ENCODE measurements at places on chromosomes 2 and 18. TPM values are rescaled to one million over a fixed set of nuclear protein-coding genes. Genes with fewer than 3 reads are reported as not detected.

The SIGLEC15 gene
- 1.7 TPM for total RNA-seq

The CYP1B1 gene
- not detected for total RNA-seq

The TCF4 gene
- 162 TPM for total RNA-seq

The ERFE gene
- total RNA-seq = 1.3 TPM

The LOXHD1 gene
- not detected for total RNA-seq

The UGT1A10 gene
- total RNA-seq = not detected

The CYP26B1 gene
- 19.7 TPM for total RNA-seq

The LAMA1 gene
- total RNA-seq = 0.25 TPM

The GALR1 gene
- total RNA-seq = not detected

The PARD3B gene
- 3.0 TPM for total RNA-seq

The ZNF804A gene
- not detected for total RNA-seq

The TBR1 gene
- not detected for total RNA-seq

The MYCN gene
- total RNA-seq = 0.39 TPM

The DNAJC5G gene
- total RNA-seq = not detected

The REG3G gene
- not detected for total RNA-seq

The BOLL gene
- not detected for total RNA-seq

The NYAP2 gene
- total RNA-seq = not detected

The SPP2 gene
- not detected for total RNA-seq

The ASPRV1 gene
- 0.10 TPM for total RNA-seq

The MBP gene
- 6.1 TPM for total RNA-seq

The ACKR3 gene
- 0.93 TPM for total RNA-seq

Measured in mammary microvascular endothelial cell (primary cell).